Natural killer cell treated with Interleukin-12 subunit alpha and Interleukin-12 subunit beta and Interleukin-15 and Interleukin-18, amount 100 ng/mL, for 72 hours (primary cell): ENCODE measurements at places on chromosomes 5 and 9. TPM values are rescaled to one million over a fixed set of nuclear protein-coding genes. Genes with fewer than 3 reads are reported as not detected.

- DNase-seq = no peak
Observed at GRCh38 chr5:179258922-179259730, 86.1 kb downstream of the ADAMTS2 start.

DNA sequence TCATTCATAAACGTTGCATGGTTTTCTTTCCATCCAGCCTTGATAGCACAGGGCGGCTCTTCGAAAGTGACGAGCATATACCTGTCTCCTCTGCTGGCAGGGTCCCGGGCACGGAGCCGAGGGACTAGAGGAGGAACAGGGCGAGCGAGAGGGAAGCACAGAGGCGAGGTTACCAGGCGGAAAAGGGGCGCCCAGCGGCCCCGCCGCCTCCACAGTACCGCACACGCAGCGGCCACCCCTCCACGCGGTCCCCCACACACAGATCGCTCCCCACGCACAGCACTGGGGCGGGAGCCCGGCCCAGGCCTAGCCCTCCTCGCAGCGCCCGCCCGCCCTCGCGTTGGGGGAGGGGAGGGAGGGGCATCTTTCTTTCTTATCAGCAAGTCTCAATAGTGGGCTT, 296.6 kb upstream of the DAB2 start:
- no peak for DNase-seq

Gene SLC36A1
- total RNA-seq = 6.3 TPM

DNA sequence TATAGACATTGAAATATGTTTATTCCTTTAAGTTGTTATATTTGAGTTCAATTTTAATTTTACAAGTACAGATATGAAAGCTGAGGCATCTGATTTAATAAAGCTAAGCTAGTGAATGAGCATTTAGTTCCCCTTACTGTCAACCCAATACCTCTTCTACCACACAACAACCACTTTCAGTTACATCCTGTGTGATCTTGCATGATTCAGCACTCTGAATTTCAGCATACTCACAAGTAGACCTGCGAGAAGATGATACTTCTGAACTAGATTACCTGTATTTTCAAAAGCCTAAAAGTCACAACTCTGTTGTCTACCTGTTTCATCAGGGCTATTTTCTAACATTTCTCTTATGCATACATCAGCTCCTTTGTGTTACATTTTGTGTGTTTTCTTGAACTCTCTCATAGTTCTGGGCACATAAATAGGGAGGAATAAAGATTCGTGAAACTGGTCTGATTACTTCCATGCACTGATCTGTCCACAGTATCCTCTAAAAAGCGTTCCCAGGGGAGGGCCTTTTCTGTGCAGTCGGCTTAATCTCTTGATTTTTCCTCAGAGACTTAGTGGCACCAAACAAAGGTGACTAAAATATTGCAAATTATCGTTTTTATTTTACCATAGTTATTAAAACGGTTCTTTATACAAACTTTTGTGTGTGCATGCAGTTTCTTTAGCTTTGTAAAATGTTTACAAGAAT, 2025.5 kb upstream of the NUDT12 start:
- DNase-seq = no peak

Gene ACTBL2
- not detected for total RNA-seq
